ENCODE measurements at places on chromosomes 2 and 18.

DNA sequence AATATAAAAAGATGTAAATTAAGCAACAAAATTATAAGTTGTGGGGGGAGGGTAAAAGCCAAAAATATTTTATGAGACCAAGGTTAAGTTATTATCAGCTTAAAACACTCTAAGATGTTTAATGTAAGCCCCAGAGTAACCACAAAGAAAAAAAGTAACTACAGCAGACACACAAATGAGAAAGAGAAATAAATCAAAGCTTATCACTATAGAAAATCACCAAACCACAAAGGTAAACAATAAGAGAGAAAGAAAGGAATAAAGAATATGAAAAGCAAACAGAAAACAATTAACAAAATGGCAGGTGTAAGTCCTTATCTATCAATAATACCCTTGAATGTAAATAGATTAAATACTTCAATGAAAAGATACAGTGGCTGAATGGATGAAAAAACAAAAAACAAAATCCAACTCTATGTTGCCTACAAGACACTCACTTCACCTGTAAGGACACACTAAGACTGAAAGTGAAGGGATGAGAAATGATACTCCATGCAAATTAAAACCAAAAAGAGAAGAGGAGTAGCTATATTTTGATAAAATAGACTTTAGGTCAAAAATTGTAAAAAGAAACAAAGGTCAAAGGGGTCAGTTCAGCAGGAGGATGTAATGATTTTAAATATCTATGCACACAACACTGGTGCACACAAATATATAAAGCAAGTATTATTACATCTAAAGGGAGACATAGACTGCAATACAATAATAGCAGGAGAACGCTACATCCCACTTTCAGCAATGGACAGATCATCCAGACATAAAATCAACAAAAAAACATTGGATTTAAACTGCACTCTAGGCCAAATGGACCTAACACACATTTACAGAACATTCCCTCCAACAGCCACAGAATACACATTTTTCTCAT, 80.7 kb downstream of the PTPN2 start:
- DNase-seq: no peak

DNA sequence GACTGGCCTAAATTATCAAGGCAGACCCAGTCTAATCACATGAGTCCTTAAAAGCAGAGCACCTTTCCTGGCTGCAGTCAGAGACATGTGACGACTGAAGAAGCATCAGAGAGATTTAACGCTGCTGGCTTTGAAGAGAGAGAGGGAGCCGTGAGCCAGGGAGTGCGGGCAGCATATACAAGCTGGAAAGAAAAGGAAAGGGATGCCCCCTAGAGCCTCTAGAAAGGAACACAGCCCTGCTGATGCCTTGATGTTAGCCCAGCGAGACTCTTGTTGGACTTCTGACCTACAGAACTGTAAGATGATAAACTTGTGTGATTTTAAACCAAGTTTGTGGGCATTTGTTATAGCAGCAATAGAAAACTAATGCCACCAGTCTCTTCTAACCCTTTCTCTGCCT, 58.1 kb downstream of the HEATR5B start:
- no peak for DNase-seq

DNA sequence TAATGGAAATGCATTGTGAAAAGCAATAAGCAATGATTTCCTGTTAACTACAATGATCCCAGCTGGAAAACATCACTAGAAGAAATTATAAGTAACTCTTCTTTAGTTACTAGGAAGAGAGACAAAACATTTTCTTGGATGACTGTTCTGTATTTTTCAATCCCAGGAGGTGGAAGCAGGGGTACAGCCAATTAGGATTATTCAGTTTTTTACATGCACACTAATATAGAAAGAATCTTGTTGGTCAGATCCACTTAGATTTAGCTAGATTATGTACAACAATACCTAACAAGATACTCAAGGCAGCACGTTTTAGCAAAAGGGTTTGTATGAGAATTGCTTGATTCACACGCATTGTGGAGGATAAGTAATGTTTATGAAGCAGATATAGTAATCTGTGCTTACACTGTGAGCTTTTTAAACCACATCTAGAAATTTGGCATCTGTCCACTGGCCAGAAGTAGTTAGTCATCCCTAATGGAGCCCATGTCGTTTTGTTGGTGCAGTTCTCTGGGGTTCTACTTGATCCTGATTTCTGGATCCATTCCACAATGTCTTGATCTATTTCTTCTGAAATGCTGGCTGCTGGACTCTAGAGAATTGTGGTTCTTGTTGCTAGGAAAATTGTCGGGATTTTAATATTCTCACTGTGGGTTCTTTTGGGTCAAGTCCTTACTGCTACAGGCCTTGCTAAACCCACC, 199.7 kb downstream of the ADCYAP1 start:
- no peak for DNase-seq

DNA sequence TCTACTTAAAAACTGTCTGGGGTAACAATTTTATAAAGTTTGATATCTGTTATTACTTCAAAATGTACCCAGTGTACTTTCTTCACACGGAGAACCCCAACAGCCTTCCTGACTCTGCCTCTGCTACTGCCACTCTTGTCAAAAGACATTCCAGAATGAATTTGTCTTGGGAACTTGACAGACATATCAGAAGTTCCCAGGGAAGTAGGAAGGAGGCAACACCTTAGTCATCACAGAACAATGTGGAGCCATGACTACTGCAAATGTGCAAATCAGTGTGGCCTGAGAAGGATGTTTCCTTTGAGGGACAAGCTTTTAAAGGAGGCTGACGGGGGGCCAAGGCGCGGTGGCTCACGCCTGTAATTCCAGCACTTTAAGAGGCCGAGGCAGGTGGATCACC, 133.8 kb upstream of the RNF152 start:
- no peak for DNase-seq

- DNase-seq: no peak
Measured at GRCh38 chr2:212811036-212811805, 272.6 kb upstream of the ERBB4 start.

GRCh38 chr2:172614932-172615331, 59.0 kb downstream of the PDK1 start:
- DNase-seq: no peak

GRCh38 chr18:45874491-45875184, 49.2 kb downstream of the SIGLEC15 start:
- peak; percentile 27 for DNase-seq

DNA sequence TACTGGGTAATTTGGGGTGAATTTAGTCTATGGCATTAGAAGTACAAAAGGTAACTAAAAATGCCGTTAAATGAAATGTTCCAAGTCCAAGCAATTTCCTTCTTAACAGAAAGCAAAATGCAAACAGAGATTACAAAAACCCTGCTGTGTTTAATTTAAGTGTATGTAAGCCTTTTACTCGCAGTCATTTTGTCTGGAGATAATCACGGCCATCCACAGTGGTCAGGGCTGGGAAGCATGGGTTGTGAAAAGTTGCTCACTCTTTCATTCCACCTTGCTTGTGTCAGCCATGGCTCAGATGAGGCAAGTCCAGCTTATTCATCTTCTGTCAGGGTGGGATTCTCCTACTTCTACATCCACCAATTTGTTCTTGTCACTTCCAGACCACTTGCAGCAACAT, 983.6 kb upstream of the ZEB2 start:
- no peak for DNase-seq

- peak; percentile 29 for DNase-seq
Measured at GRCh38 chr2:118185210-118186109, 97.2 kb downstream of the INSIG2 start.

GRCh38 chr2:105959357-105959756, 214.6 kb downstream of the NCK2 start:
- DNase-seq: no peak

DNA sequence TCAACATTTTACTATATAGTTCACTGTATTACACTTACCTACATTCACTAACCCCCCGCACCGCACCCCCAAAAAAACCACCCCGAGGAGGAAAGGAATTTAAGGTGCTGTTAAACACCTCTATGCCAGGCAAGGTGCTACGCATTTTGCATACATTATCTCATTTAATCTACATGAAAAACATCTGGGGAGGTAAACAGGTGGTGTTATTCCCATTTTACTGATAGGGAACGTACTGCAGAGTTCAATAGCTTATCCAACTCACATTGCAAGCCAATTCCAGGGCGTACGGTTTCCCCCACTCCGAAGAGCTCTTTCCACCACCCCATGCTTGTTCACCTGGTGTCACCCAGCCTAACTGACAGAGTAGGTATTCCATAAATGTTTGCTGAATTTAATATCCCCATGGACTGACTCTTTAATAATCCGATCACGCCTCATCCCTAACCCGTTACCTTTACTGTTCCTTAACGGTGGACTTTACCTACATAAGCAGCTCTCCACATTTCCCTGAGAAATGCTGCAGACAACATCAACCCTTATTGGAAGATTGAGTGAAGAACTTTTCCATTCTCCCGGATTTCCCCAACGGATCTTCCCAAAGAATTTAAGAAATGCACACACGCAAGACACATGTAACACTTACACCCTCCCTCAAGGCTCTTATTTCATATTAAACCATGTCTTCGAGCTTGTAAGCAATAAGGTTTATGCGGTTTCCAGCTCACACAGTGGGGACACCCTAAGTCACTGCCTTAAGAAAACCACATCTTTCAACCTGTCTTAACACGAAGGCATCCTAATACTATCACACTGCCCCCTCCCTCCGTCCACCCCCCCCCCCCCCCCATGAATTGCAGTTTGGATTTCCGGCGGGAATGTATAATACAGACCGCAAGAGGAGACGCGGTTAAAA, 1.2 kb downstream of the RAPH1 start:
- no peak for DNase-seq

DNA sequence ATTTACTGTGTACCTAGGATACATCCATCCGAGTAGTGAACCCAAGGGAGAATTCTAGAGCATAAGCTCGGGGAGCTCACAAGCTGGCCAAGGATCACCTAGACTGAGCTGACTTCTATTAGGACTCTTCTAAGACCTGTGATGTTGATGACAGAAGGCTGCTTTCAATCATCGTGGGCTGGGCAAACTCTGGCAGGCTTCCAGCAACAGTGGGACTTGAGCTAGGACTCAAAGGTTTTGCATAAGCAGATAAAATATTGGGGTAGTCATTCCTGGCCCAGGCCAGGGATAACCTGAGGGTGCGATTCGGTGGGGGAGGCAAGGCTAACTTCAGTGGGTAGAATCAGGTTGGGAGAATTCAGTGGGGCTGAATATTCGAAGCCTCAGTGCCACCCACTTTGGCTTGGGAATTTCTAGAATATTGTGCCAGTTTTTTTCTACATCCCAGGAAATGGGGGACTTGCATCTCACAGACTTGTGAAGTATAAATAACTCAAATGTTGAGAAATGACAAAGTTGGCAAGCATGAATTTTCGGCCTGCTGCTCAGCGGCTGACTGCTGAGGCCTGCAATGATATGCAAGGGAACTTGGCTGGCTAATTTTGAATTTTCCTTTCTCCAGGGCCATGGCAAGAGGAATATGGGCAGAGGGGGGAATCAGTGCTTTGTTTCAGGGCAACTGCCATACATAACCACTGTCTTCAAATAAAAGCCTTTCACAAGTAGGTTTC, 274.3 kb downstream of the PRKCE start:
- DNase-seq: no peak

DNA sequence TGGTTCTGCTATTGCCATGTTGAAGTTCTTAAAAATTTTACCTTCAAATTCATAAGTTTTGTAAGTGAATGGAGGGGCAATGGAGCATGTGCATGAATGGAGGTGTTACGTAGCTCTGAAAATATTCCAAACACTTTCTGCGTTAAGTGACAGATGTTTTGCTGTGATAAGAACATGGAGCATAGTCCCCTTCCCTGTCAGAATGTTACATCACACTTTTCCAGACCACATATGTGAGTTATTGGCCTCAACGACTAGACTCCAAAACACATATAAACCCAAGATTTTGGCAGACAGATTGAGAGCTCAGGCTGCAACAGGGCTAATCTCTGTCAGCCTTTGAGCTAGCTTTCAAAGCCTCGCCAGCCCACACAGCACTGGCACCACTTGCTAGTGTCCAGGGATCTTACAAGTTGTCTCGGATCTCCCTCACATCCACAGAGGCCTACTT, 27.2 kb upstream of the MFSD6 start:
- DNase-seq: no peak

DNA sequence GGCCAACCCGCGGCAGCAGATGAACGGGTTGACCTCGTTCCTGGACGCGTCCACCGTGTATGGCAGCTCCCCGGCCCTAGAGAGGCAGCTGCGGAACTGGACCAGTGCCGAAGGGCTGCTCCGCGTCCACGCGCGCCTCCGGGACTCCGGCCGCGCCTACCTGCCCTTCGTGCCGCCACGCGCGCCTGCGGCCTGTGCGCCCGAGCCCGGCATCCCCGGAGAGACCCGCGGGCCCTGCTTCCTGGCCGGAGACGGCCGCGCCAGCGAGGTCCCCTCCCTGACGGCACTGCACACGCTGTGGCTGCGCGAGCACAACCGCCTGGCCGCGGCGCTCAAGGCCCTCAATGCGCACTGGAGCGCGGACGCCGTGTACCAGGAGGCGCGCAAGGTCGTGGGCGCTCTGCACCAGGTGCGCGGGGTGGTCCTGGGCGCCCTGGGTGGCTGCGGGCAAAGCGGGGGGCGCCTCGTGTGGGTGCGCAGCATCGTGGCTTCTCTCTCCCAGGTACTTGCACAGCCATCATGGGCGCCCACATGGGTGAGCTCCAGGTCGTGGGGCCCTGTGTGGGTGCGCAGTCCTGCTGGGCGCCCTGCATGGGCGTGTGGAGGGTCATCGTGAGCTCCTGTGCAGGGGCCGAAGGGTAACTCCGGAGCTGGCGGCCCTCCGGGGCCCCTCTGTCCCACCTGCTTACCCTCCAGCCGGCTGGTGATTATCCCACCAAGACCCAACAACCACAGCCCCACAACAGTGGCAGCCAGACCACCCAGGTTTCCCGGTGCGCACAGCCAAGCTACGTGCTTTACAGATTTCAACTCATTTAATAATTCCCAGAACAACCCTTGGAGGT, 64.2 kb downstream of the TPO start:
- no peak for DNase-seq

DNA sequence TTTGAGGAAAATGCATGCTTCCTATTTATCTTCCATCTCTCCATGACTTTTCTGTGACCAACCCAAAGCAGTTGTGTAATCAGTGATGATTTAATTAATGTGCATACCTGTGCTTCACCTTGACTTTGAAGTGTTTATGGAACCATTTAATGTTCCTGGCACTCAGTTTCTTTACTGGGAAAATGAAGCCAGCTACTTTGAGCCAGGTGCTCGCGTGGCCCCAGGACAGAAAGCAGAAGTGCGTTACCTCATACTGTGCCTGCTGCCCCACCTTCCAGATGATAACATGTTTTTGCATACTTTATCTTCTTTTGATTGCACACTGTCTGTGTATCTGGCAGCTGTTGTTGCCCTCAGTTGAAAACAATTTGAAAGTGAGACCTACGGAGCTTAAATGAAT, 61.3 kb downstream of the PMAIP1 start:
- no peak for DNase-seq

All from T follicular helper cell (primary cell).